Transverse colon (tissue), 4 donors: ENCODE measurements at places on chromosomes 11 and 22. TPM values are rescaled to one million over a fixed set of nuclear protein-coding genes. Genes with fewer than 3 reads are reported as not detected.

- DNase-seq: no peak
Measured at GRCh38 chr11:29978549-29978948, 38.3 kb downstream of the KCNA4 start.

- peak; percentile 61 for DNase-seq
Measured at GRCh38 chr11:32172848-32173834, 82.3 kb downstream of the RCN1 start.

DNA sequence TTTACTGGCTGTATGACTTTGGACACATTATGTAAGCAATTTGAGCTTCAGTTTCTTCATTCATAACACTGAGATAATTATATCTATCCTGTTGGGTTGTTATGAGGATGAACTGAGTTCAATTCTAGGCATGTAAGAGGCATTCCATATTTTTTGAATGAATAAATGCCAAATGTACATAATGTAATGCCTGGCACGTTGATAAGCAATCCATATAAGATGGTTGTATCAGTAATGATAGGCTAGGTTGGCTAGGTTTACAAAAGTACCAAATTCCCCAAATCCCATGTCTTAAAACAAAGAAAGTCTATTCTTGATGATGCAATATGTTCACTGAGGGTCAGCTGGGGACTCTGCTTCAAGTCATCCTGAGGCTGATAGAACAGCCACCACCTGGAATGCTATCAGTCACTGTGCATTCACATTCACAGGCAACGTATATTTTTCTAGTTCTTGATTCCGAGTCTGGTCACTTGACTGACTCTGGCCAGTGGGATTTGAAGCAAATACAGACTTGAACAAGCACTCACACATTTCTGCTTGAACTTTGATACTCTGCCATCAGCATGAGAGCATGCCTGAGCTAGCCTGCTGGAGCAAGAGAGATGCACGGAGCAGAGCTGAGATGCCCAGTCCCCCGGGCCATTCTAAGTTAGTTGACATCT, 104.0 kb upstream of the TIMP3 start:
- DNase-seq: no peak

- DNase-seq: no peak
Measured at GRCh38 chr11:69080257-69080995, 31.7 kb downstream of the TPCN2 start.

DNA sequence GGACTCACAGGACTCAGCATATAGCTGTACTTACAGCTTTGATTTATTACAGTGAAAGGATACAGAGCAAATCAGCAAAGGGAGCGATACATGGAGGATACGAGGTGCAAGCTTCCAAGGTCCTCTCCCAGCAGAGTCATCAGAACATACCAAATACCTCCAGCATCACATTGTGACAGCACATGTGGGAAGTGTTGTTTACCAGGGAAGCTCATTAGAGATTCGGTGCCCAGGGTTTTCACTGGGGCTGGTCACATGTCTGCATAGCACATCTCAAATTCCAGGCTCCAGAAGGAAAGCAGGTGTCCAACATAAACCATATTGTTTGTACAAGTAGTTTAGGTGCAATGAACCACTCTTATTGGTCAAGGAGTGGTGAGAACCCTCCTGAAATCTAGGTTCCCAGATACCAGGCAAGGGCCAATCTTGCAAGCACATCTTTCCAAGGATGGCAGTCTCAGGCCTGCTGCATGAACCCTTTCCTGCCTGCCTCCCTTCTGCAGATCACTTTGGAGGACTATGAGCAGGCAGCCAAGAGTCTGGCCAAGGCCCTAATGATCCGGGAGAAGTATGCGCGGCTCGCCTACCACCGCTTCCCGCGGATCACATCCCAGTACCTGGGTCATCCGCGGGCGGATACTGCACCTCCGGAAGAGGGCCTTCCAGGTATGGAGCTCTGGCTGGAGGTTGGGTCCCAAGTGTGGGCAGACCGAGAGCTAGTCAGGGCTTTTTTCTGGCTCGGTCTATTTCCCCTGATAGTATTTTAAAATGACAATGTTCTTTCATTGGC, 26.7 kb downstream of the AMPD3 start:
- DNase-seq: no peak

DNA sequence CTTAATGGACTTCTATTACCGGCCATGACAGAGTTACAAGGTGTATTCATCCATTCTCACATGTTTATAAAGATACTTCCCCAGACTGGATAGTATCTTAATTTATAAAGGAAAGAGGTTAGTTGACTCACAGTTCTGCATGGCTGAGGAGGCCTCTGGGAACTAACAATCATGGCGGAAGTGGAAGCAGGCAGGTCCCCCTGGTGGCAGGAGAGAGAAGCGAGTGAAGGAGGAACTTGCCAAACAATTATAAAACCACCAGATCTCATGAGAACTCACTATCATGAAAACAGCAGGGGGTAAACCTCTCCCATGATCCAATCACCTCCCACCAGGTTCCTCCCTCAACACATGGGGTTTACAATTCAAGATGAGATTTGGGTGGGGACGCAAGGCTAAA, 170.0 kb upstream of the PDGFD start:
- DNase-seq: no peak

DNA sequence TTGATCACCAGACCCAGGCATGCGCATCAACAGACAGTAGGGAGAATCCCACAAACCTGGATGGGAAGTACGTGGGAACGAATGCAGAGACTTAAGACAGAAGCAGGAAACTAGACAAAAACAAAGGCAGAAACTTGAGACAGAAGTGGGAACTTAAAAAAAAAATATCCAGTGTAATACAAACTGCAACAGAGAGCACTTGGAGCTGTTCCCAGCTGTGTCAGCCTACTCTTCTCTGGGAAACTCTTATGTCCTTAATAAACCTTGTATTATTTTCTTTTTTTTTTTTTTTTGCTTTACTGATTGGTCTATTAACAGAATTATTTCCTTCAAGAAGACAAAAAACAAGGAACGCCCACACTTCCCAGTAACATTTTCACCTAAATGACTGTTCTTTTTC, 1818.1 kb upstream of the RAG2 start:
- no peak for DNase-seq

DNA sequence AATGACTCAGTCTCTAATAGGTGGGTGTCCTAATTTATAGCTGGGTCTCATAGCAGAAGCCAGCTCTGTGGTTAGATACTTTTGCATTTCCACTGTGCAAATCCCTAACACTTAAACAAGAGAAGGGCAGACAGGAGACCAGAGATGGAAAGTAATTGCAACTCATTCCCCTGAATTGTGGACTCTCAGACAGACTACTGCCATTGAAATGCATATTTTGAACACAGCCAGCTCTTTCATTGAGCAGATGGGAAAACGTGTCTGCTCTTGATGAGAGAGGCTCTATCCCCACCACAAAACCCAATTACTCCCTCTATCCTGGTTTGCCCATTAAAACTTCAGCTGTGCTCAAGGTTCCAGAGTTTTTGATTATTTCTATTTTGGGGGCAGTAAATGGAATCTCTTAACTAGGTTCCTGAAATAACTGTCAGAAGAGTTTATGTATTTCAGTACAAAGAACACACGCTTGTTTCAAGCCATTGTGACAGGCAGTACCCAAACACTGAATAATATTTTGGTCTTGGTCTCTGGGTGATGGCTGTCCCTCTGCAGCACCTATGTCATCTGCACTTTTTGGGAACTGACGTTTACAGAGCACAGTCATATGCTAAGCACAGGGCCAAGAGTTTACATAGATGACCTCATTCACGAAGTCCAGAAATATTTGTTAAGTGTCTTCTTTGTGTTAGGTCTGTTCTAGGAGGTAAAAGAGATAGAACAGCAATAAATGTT, 41.7 kb downstream of the FAM227A start:
- no peak for DNase-seq

DNA sequence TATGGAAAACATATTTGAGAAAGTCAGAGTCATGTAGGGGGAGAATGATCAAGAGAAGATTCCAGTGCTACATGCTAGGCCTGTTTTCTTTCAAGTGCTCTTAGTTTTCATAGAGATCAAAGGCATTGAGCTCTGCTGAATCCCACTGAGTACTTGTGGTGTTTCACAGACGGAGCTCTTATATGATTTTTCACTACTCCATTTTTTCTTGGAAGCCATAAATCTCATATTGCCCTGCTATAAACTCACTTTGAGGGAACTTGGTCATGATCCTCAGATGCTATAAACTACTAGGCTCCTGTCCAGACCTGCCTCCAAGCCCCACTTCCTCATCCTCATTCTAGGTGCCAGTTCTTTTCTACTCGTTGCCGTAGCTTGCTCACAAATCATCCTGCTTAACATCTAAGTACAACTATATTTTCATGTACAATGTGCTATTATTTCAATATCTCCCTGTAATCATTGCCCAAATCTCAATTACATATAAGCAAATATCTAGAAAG, 180.8 kb upstream of the CCDC179 start:
- peak; percentile 37 for DNase-seq

DNA sequence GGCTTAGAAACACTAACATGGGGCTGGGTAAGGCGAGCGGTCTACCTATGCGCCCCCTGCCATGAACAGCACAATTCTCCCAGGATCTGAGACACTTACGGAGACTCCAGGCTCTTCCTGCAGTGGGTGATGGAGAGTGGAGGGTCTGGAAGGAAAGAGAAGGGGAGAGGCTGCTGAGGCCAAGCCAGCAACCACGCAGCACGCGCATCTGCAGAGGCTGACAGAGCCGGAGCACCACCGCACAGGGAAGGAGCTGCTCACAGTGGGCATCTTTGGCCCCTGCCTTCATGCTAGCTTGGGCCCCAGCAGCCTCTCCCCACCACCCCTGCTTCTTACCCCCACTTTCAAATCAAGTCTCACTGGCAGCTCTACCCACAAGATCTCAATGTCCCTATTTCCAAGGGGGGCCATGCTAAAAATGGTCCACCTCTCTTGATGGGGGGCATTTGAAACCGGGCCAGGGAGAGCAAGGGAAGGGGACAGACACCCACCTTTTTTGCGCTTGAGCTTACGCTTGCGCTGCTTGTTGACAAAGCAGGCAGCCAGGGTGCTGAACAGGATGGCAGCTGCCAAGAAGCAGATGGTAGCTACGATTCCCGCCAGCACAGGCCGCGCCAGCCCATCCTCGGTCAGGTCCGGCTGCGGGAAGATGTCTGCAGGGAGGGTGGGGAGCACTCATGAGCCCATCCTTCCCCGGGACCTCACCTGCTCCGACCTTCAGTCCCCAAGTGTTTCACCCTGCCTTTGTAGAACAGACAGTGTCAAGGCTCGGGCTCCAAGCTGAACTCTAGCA, 34.5 kb downstream of the IGSF9B start:
- no peak for DNase-seq

- no peak for DNase-seq
Measured at GRCh38 chr11:57972013-57972367, 51.7 kb upstream of the OR9Q1 start.

DNA sequence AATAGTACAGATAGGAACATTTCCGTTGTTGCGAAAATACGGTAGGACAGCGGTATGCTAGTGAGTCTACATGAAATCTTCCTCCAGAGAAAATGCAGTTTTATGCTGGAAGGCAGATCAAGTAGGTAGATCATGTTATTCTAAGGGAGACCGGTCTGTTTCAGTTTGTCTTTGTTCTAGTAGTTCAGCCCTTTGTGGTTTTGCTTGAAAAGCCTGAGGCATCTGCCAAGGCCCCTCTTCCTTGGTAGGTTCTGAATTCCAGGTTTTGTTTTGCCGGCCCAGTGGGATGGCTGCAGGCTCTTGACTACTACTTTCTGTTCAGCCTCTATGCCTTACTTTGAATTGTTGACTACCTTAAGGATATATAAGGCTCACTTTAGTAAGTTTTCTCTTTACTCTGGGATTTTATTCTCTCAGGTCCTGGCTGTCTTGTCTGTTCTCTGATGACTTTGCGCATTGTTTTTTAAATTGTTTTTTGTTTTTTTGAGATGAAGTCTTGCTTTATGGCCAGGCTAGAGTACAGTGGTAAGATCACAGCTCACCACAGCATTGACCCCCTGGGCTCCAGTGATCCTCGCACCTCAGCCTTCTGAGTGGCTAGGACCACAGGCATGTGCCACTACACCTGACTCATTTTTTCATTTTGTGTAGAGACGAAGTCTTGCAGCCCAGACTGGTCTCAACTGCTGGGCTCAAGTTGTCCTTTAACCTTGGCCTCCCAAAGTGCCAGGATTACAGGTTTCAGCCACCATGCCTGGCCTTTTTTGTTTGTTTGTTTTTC, 53.7 kb downstream of the HIPK3 start:
- no peak for DNase-seq

- no peak for DNase-seq
Measured at GRCh38 chr11:34650528-34650927, 29.6 kb downstream of the EHF start.

DNA sequence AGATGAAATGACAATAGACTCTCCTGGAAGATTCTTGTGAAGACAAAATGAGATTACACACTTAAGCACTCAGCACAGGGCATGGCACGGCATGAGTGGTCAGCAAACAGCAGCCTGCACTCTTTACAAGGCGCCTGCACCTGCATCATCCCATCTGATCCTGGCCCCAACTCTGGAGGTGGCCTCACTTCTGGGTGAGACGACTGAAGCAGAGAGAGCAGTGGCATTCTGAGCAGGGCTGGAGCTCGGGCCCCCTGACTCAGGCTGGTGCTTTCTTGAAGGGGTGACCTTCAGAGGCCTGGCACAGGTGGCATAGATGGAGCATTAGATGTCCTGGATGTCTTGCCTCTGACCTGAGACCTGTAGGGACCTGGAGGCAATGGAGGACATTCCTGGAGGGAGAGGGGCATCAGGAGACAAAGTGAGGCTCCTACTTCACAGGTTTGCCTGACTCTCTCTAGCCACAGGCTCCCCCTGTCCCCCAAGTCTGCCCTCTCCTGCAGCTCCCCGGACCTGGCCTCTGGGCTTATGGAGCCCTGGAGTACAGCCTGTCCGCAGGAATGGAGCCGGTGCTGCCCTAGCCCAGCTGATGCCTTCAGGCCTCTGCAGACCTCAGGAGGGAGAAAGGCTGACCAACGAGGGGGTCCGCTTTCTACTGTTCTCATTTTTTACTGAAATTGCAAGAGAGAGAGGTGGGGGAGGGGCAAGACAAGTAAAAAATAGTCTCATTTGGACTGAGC, 65.5 kb upstream of the THY1 start:
- DNase-seq: no peak

DNA sequence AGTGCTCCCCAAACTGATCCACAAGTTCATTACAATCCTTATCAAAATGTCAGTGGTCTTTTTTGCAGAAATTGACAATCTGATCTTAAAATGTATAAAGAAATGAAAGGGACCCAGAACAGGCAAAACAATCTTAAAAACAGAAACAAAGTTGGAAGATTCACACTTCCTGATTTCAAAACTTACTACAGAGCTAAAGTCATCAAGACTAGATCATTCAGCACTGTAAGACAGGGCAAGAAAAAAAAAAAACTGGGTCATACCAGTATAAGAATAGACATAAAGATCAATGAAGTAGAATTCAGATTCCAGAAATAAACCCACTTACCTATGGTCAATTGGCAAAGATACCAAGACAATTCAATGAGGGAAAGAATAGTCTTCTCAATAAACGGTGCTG, 4.5 kb upstream of the STK33 start:
- no peak for DNase-seq

TMEM121B gene
- 0.16 TPM for total RNA-seq

FBLN1 gene
- 48.6 TPM for total RNA-seq

OR8U1 gene
- not detected for total RNA-seq

LDHAL6A gene
- total RNA-seq: not detected

FAR1 gene
- 120 TPM for total RNA-seq

P4HA3 gene
- not detected for total RNA-seq

TCN1 gene
- not detected for total RNA-seq

DRICH1 gene
- 0.48 TPM for total RNA-seq
